ENCODE measurements at places on chromosomes 12 and 14.

- DNase-seq, result peak; percentile 75
These were observed 74.3 kb downstream of the SUSD6 start for GRCh38 chr14:69685716-69686115.

- DNase-seq, result no peak
These were observed 58.9 kb upstream of the TMTC2 start for GRCh38 chr12:82627799-82628198.

DNA sequence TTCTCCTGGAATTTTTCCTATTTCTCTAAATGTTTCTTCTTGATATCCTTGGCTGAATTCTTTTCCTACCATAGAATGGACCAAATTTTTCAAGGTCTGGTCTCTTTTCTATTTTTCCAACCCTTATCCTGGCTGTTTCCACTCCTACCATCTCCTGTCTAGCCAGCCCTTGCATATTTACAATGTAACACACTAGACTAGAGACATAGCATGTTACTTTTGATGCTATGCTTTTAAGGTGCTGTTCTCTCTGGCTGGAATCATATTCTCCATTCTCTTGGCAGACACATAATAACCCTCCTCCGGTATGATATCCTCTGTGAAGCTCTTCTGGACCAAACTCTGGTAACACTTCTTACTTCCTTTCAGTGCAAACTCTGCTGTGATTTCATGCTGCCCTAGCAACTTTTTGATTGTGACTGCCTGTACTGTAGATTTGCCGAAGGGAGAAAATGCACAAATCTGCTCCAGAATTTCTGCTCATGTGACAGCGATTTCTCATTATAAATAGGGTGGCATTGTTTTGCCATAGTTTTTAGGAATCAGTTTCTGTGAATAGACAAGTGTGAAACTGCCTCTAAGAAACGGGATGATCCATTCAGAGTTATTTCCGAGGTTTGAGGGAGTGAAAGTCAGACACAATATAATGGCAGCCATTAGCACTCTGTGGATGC is 284.4 kb downstream of the MDGA2 start:
- DNase-seq, result no peak

GRCh38 chr12:56031987-56032386 is 9.7 kb upstream of the RPS26 start:
- DNase-seq, result no peak

DNA sequence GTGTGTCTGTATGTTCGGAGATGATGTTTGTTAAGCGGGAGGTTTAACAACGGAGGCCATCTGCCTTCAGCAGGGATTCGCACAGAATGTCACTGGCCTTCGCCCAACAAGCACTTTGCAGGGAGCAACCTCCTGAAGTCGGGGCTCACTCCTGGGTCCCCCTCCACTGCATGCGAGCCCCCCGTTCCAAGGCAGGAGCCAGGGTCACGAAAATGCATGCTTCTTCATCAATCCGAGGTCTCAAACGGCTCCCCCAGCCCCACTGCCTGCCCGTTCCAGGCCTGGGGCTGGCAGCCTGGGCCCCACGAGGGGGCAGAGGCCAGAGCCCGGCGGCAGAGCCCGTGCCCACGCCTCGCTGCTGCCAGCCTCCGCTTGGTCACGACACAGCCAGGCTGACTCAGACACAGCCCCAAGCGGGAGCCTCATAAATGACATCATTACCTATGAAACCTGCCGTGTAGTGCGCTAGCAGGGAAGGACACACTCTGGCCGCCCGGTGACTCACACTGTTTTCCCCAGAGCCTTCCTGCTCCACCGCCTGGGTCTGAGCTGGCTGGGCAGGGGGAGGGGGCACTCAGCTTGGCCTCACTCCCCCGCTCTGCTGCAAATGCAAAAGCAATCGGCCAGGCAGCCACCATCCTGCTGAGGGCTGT is 169.5 kb upstream of the RTL1 start:
- DNase-seq, result peak; percentile 32

GRCh38 chr14:57796556-57796955 is 69.3 kb downstream of the SLC35F4 start:
- DNase-seq, result no peak

DNA sequence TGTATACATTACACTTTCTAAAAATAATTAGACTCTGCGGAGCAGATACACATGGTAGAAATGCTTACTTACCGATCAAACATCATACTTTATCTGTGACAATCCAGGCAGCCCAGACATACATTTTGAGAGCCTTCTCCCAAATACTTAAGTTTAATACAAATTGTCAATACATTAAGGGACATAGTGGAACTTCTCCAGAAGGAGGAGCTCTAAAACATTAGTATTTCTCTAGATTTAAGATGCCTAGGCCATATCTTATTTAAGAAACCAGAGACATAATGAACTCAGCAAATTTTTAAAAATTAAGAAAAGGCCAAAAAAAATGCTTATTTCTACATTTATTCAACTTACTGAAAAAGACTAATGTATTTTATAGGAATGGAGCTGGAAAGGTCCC is 16.1 kb downstream of the ACSM4 start:
- no peak for DNase-seq

DNA sequence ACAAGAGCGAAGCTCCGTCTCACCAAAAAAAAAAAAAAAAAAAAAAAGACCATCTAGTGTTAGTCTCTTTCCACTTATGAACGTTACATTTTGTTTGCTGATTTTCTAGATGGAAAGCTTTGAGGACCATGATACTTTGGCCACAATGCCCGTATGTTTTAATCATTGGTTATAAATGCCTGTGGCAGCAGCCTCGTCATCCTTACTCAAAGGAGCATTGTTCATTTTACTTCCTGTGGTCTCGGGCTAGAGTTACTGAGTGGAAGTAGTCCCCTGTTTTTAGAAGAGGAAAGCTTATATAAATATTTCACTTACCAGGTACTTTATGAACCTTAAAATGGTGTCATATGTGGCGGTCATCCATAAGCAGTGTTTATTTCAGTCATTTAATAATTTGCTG is 359.9 kb downstream of the AEBP2 start:
- DNase-seq, result no peak

DNA sequence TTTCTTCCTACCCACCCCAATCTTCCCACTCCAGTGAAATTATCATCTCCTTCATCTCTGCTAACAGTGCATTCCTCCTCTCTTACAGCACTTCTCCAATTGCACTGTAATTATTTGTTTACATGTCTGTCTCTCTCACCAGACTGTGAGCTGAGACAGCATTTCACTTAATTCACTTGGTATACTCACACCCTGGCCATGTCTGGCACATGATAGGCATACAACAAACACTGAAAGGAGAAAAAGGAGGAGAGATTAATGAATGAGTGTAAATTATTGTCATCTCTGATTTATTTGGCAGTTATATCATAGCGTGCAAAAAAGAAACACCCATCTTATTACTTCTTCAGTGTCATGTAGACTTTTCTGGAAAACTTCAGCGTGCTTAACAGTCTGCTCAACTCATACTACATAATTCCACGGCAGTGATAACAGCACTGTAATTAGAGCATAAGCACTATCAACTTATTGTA is 452.3 kb downstream of the ADAMTS20 start:
- no peak for DNase-seq

GRCh38 chr14:29370024-29370423 is 557.6 kb downstream of the PRKD1 start:
- DNase-seq, result no peak

DNA sequence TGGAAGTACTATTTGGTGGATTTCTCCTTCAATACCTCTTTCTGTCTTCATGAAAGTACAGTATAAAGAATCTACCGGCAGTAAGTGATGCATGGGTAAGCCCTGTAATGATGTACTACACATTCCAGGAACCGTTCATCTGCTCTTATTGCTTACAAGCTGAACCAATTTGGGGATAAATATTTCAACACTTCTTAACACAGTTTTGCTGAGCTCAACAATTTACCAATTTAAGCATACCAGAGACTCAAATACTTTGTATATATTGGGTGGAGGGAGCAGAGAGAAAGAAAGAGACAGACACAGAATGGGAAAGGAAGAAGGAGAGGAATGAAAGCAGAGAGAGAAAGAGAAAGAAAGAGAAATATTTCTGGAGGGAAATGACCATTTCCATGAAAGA is 821.1 kb upstream of the FLRT2 start:
- no peak for DNase-seq

- no peak for DNase-seq
These were observed 667.2 kb downstream of the DIO2 start for GRCh38 chr14:79543967-79544697.

GRCh38 chr12:127169321-127170181 is 1097.4 kb upstream of the TMEM132C start:
- DNase-seq, result no peak

DNA sequence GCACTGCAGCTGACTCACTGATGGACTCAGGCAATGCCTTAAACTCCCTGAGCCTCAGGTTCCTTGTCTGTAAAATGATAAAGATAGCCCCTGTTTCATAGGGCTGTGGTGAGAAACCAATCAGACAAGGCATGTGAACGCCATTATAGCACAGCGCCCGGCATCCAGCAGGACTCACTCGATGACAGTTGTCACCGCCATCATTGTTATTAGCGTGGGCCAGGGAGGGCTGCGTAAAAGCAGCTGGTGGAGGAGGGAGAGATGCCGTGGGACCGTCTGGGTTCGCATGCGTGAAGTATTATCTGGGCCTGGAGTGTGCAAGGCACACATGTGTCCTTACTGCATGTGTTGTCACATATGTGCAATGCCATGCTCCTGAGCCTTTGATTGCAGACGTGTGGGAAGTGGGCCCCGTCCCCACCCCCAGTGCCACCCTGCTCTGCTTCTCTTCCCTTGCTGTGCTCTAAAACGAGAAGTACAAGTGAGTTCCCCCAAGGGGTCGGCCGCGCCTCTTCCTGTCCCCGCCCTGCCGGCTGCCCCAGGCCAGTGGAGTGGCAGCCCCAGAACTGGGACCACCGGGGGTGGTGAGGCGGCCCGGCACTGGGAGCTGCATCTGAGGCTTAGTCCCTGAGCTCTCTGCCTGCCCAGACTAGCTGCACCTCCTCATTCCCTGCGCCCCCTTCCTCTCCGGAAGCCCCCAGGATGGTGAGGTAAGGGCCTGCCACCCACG is at the start of gene PTPN6:
Gene PTPN6 (plus strand): TSS at position 546 of the 730 bp plus-strand sequence. CDS start 157 bp downstream, at position 703.
- peak; percentile 70 for DNase-seq

DNA sequence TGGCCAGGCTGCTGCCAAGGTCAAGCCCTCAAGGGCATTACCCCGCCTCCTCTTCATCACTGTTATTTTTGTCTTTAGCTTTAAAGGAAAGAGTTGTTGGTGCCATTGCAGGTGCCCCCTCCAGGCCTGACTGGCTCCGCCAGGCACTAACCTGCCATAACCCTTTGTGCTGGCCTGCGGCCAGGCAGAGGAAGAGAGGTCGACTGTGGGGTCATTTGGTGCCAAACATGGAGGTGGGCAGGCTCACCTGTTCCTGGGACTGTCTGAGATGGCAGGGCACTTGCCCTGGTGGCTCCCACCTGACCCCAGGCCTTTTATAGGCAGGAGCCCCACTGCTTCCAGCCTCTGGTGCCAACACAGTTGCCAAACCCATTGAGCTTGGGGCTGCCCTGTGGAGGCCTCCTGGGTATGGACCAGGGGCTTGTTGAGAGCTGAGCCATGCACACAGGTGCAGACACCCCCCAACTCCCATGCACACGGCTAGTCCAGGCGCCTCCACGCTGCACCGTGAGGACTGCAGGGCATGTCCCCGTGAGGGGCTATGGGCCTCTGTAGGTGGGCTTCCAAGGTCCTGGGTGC is 29.4 kb upstream of the PLD4 start:
- no peak for DNase-seq

Measured in activated CD4-positive, alpha-beta T cell treated with anti-CD3 and anti-CD28 coated beads, Interleukin-2, Interleukin-4, amounts not matched to agents 100 ng/mL and 50 ng/mL, durations not matched to agents 16 hours and 8 hours (primary cell).